ENCODE measurements at places on chromosomes 2 and 18.

DNA sequence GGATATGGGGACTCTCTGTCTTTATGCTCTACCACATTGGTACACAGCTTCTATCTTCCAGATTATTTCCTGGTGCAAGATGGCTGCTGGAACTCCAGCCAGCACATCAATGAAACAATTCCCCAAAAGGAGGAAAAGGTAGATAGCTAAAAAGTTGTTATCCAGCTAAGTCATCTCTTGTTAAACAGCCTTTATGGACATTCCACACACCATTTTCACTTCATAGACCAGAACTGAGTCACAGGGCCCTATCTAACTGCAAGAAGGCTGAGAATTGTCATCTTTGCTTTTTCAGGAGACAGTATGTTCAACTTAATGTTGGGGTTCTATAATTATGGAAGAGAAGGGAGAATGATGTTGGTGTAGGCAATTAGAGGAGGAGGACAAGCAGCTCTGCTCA lies 133.3 kb upstream of the NOSTRIN start:
- DNase-seq, result no peak

- no peak for DNase-seq
These were observed 78.5 kb downstream of the SPRED2 start for GRCh38 chr2:65353927-65354326.

- DNase-seq, result peak; percentile 27
These were observed 391 bp downstream of the ZNF385B start for GRCh38 chr2:179861027-179861415.

DNA sequence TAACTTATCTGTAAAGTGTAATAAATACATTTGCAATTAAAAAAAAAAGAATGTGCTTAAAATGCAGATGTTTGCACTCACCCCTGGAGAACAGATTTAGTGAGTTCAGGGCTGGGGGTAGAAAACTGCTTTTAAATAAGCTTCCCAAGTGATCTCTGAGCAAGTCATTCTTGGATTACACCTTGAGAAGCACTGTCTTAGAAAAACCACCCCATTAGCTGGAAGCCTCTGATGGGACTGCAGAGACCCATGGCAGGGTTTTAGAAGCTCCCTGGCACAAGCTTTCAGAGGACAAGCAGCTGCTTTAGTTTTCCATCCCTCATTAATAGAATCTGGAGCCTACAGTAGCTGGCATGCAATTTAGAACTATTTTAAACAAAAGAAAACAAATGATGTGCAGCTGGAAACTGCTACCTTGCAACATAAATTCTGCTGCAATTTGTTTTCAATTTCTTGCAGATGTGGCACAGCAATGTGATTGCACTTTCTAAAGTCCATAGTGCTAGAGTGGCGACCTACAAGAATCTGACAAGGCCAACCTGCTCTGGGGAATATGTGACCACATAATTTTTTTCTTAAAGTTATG lies 141.5 kb downstream of the CDC42EP3 start:
- peak; percentile 69 for DNase-seq

DNA sequence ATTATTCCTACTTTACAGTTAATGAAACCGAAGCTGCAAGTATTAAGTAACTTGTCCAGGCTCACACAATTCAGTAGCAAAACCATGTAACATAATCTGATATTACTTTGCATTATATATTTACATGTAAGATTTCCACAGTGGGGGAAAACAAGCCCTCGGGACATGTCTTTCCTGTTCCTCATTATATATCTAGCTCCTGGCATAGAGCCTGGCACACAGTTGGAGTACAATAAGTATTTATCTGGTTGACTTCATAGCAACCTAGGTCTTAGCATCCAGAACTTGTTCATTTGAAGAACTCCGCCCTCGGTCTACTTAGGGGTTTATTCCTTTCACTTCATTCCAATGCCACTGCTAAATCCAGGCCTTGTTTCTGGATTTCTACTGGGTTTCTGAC lies 1.6 kb upstream of the RBM45 start:
- DNase-seq, result no peak

- DNase-seq, result peak; percentile 83
These were observed 30.2 kb downstream of the PSD4 start for GRCh38 chr2:113203901-113204519.

DNA sequence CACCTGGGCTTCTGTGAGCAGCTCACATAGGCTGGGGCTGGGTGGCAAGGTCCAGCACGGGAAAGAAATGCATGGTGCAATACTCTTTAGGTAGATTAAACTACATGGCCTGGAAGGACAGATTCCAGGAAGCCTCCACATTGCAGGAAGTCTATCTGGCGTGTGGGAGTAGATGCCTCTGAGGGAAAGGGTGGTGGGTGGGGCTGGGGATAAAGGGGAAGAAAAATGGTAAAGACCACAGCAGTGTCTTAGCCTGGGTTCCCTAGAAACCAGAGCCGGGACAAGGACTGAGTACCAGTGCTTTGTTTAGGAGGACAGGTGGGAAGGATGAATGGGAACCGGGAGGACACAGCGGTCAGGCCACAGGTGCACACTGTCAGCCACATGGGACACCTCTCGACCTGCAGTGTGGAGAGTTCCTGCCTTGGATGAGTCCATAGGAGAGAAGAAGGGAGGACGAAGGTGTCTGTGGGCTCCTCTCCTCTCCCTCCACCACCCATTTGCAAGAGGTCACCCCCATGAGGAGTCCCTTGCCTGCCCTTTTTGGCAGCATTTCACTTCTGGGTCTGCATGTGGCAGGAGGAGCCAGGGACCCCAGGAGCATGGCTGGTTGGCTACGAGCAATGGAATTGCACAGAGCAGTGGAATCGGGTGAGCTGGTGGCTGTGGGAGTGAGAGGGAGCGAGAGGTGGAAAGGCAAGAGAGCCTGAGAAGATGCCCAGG lies 91.5 kb upstream of the HS6ST1 start:
- no peak for DNase-seq

GRCh38 chr2:195026261-195026660 lies 630.8 kb upstream of the SLC39A10 start:
- DNase-seq, result no peak

DNA sequence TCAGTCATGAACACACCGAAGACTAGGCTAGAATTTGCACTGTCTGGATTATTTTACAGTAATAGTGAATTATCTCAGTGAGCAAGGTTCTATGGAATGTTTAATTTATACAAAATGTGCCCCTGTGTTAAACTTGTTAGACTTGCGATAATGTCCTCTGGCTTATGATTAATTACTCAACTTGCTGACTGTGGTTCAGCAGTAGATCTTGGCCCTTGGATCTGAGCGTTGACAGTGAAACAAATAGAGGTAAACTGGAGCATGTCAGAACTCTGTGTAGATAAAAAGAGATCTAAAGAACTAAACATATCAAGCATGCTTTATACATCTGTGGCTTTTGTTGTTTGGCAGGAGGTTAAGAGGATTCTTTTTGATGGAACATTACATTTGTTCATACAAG lies 407.6 kb downstream of the DSEL start:
- DNase-seq, result no peak

DNA sequence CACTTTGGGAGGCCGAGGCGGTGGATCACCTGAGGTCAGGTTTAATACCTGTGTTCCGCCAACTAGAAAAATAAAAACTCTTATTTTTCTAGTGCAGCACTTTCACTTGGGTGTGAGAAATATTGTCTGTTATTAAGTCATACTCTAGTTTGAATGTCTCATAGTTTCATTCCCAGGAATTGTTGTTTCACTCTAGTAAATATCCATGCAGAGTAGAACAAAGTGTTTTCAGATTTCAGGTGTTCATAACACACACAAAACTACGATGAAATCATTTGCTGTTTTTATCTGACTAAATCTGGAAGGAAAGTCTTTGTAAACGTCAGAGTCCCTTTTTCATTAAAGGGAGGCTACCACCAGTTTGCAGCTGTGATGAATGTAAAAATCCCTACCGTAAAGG lies 4.0 kb downstream of the FAM117B start:
- DNase-seq, result no peak

GRCh38 chr2:168594778-168595177 lies 138.7 kb downstream of the CERS6 start:
- DNase-seq, result no peak

DNA sequence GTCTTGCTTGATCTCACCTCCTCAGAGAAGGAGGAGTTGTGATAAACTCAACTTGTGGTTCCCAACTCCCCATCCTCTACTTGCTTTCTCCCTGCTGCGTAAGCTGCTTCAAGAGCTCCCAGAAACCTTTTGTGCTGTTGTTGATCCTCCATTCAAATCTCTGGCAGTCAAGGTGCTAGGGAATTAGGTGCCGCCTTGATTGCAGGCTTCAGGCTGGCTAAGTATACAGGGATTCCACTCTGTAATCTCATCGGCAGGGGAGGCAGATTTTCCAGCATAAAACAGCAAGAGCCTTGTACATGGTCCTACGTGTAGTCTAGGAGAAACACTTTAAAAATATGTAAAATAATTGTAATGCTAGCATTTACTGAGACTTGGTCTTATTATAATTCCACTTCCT lies 116.2 kb upstream of the DDX18 start:
- no peak for DNase-seq

DNA sequence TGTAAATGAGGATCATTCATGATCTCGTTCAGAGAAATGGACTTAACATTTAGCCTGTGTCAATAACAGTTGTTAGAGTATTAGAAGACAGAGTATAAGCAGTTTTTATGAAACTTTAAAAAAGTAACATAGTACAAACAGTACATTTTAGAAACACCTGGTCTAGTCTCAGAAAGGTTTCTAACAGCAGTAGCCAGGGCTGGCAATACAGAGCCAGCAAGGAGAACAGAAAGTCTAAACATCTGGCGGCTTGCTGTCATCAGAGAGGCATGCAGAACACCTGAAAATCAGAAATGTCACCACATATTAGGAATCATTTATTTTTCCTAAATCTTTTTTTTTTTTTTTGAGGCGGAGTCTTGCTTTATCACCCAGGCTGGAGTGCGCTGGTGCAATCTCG lies 50.1 kb downstream of the RPL31 start:
- no peak for DNase-seq

- no peak for DNase-seq
These were observed 28.0 kb upstream of the YES1 start for GRCh38 chr18:840023-840408.

GRCh38 chr2:44005846-44006245 lies 10.1 kb upstream of the LRPPRC start:
- no peak for DNase-seq

- peak; percentile 77 for DNase-seq
These were observed 43.1 kb downstream of the TNS1 start for GRCh38 chr2:217959723-217960122.

DNA sequence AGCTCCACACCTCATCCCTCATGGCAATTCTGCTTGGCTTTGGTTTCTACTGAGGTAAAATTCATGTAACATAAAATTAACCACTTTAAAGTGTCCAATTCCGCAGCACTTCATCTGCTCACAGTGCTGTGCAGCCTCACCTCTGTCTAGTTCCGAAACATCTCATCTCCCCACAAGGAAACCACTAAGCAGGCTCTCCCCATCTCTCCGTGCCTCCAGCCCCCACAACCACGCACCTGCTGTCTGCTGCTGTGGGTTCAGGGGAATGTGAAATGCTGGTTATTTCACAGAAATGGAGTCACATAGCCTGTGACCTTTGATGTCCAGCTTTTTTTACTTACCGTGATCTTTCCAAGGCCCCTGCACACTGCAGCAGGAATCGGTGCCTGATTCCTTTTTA lies 7.7 kb upstream of the GPC1 start:
- DNase-seq, result no peak

- DNase-seq, result no peak
These were observed 39.4 kb upstream of the EFHD1 start for GRCh38 chr2:232593982-232594381.

DNA sequence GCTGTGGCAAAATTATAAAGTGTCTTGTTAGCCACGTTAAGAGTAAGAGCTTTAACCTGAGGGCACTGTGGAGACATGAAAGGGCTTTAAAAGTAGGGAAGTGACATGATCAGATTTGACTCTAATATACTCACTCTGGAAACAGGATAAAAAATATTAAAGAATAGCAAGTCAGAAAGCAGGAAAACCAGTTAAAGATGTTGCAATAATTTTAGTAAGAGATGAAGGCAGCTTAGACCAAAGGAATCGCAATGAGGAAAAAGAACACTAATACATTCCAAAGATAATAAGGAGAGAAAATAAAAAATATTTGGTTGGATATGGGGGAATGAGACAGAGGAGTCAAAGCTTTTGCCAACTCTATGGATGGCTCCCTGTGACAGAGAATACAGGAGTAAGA lies 183.8 kb downstream of the DYM start:
- no peak for DNase-seq

DNA sequence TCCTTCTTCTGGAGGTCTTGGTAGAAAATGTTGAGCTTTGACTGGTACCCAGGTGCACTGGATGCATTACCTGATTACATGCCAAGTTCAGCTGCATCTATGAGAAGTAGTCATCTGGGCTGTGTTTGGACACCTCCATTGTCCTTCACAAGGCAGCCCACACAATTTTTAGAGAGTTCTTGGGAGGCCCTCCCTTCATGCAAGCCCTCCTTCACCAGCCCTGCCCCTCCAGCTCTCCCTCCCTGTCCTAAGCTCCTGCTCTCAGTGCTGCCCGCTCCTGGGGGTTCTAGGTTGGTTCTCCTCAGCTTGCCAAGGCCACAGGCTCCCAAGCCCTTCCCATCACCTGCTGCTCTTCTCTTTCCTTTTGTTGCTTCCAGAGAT lies 148.7 kb downstream of the DYSF start:
- DNase-seq, result no peak

DNA sequence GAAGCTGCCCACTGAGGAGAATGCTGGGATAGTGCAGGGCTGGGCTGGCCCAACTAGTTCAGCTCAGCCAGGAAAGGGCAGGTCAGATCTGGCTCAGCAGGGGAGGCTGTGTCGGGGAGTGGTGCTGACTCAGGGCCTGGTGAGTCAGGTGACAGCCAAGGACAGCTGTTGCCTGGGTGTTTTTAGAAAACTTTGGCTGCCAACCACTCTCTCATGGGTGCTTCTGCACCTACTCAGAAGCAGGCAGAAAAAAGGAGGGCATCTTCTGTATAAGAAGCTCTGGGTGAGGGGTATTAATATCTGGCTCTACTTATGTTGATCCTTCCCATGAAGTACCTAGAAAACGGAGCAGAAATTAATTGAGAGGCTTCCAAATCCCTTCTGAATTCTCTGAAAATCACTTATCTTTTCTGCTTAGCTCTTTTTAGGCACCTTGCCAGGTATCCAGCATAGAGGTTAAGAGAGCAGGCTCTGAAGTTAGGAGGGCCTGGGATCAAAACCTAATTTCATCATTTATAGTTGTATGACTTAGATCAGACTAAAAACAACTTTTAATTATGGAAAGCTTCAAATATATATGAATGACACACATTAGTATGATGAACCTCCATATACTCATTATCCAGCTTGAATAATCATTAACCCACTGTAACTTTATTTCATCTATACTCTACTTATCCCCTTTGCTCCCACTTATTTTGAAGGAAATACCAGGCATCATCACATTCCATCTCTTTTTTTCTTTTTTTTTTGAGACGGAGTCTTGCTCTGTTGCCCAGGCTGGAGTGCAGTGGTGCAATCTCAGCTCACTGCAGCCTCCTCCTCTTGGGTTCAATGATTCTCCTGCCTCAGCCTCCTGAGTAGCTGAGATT lies 15.5 kb upstream of the RAB10 start:
- DNase-seq, result peak; percentile 60

DNA sequence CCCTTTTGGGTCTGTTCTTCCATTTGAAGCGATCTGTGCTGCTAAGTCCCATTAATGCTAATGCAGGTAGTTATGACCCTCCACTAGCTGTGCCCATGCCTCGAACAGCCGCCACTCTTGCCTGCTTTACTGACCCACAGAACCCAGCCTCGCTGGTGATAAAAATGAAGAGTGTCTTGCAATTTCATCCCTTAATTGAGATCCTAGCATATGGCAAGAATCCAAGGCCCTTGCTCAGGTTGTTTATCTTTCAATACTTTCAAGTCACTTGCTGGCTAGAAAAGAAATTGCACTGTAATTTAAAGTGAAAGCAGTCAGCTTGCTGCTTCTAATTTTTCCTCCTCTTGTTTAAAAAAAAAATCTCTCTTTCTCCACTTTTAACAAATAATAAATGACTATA lies 73.6 kb downstream of the ZNF521 start:
- DNase-seq, result peak; percentile 11
